HT-29 (cell line): ENCODE measurements at places on chromosomes 5 and 9. TPM values are rescaled to one million over a fixed set of nuclear protein-coding genes. Genes with fewer than 3 reads are reported as not detected.

AGXT2 gene
- total RNA-seq = not detected in 2 replicates

SLC25A48 gene
- not detected in 2 replicates for total RNA-seq

ALDH1B1 gene
- total RNA-seq = 16.0 and 21.6 TPM in 2 replicates

TRPM3 gene
- total RNA-seq = not detected in 2 replicates

ACSL6 gene
- total RNA-seq = not detected in 2 replicates

RABEPK gene
- total RNA-seq = 26.0 and 29.1 TPM in 2 replicates

GRXCR2 gene
- total RNA-seq = not detected in 2 replicates

DMRT2 gene
- not detected in 2 replicates for total RNA-seq

GABRA6 gene
- total RNA-seq = not detected in 2 replicates

CRB2 gene
- 0.78 and 0.94 TPM in 2 replicates for total RNA-seq

GRCh38 chr5:69271376-69271775 lies 36.7 kb downstream of the CDK7 start:
- DNase-seq = no peak

DNA sequence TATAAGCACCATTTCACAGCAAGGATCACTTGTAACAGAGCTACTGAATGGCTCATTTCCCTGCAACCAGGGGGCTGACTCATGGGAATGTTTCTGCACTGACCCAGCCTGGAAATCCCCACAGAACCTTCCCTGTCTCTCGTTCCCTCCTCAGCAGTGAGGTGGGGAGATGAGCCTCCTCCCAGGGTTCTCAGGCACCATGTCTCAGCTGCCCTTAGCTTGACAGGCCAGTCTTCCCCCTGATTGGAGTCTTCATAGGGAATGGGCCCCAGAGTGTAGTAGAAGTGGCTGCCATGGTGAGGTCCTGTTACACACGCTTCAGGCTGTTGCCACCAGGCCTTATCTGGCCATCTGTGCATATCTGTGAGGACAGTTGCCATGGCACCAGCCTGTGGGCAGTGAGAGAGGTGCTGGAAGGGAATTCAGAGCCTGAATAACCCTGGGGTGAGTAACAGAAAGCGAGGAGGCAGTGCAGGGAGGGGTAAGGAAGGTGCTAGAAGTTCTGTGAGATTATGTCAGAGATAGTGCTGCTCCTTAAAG lies 324.4 kb downstream of the ENC1 start:
- DNase-seq = peak; percentile 96

DNA sequence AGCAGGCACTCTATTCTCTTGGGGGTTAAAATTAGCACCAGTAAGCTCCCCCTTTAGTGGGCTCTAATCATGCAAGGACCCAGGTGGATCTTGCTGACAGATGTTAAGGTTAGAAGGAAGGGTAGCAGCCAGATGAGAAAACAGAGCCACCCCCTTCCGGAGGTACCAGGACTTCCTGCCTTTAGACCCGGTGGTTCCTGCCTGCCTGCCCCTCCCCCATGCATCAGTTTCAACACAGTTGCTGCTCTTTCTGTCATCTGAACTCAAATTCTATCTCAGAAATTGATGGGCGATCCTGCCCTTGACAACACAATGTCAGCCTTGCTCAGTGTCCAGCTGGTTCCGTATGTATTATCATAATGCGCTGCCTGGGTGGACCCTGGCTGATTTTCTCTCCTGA lies 287.3 kb downstream of the EBF1 start:
- DNase-seq = no peak

- DNase-seq = no peak
Observed at GRCh38 chr5:61216741-61217140, 54.5 kb upstream of the SMIM15 start.

DNA sequence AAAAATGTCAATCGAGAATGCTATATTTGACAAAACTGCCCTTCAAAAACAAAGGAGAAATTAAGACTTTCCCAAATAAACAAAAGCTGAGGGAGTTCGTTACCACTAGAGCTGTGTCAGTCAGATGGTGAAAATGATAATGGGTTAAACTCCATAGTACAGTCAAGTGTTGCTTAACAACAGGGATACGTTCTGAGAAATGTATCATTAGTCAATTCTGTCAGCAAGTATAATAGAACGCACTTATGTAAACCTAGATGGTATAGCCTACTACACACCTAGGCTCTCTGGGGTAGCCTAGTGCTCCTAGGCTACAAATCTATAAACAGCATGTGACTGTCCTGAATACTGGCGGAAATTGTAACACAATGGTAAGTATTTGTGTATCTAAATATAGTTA lies 138.7 kb downstream of the DRD1 start:
- no peak for DNase-seq

- no peak for DNase-seq
Observed at GRCh38 chr9:135533113-135533512, 11.9 kb downstream of the LCN1 start.

- DNase-seq = no peak
Observed at GRCh38 chr5:167696558-167697314, 594.7 kb upstream of the WWC1 start.

DNA sequence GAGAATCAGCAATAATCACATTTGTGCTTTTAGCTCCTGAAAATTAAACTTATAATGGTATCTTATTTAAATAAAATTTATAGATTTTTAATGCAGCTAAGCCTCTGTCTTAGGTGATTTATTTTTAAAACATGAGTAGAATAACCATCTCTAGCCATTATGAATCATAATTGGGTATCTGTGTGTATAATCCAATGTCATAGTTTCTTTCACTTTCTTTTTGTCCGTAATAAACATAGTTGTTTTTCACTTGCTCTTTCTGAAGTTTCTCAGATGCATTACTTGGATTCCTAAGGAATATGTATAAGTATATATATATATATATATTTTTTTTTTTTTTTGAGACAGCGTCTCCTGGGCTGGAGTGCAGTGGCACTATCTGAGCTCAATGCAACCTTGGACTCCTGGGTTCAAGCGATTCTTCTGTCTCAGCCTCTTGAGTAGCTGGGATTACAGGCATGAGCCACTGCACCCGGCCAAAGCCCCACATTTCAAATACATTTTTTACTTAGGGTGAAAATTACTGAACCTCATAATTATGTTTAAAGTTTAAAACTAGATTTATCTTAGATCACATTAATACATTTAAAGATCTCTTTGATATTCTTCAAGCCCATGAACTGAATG lies 377.1 kb downstream of the PRDM9 start:
- no peak for DNase-seq

GRCh38 chr5:137336565-137337120 lies 162.5 kb downstream of the SPOCK1 start:
- DNase-seq = no peak

DNA sequence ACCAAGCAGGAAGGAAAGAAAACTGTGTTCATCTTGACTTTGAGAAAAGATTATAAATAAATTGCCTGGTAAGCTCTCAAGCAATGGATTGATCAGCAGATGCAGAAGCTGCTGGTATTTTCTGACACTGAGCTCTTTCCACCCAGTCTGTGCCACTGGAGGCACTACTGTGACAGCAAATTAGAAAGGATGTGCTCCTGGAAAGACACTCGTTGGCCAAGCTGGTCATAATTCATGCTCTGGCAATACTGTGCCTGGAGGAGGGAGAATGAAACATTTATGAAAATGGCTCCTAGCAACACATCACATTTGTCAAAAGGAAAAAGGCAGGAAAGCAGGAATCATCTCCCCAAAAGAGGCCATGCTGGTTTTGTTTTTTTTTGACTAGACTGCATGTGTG lies 84.2 kb downstream of the CAVIN4 start:
- no peak for DNase-seq

GRCh38 chr5:62112689-62113228 lies 193.2 kb upstream of the KIF2A start:
- no peak for DNase-seq

GRCh38 chr9:107707428-107707837 lies 217.9 kb upstream of the KLF4 start:
- no peak for DNase-seq

DNA sequence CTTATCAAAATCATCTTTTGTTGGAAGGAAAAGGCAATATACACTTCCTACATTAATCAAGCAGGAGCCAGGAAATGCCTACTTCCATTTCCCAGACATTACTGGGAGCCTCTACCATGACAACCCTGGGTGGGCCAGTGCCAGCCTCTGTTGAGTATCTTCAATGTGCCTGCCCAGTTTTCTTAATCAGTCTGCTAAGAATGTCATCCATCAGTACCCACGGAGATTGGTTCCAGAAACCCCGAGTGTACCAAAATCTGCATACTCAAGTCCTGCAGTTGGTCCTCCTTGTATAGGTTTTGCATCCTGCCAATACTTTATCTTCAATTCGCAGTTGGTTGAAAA lies 82.4 kb downstream of the MARCHF3 start:
- no peak for DNase-seq

DNA sequence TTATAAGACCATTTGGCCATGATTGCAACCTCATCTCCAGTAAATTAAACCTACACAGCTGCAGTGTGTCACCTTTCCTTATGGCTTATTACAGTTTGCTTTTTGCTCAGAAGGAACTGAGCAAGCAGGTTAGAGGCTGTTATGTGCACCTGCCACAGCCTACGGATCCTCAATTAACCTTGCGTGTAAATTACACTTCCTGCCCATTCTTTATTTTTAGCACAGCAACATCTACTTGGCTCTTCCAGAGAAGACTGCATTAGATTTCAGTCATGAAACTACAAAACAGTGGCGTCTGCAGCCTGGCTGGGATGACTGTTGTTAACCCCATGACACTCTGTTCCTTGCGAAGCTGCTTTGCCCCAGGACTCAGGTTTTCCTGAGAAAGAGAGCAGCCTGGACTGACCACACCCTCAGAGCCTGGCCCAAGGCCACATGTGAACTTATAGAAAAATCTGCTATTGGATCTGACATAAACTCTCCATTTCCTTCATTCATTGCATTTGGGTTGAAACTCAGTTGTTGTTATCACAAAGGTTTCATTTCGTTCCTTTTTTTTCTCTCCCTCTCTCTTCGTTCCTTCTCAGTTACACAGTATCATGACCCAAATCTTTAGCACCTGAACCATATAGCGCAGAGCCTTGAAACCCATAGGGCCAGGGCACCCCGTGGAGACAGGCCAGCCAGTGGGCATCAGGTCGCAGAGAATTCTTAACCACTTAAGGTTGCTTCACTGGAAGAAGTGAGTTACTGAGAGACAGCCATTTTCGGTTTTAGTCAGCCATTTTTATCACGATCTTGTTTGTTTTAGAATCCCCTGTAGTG lies 138.6 kb downstream of the PALM2AKAP2 start:
- no peak for DNase-seq

- no peak for DNase-seq
Observed at GRCh38 chr9:108041551-108041950, 552.0 kb upstream of the KLF4 start.

DNA sequence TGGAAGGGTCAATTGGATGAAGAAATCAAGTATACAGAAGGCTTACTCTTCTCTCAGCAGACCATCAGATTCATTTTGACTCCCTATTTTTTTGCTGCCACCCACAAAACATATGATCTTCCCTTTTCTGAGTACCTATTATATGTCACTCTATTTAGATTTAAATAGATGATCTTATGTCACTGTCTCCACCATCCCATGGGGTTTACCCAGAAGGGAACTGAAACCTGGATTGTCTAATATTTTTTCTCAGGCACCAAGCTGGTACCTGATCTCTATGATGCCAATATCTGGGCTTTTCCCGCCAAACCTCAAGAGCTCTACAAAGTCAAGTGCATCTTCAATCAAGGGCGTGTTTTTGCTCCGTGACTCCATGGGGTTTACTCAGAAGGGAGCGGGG lies 118.7 kb downstream of the GAS1 start:
- no peak for DNase-seq

DNA sequence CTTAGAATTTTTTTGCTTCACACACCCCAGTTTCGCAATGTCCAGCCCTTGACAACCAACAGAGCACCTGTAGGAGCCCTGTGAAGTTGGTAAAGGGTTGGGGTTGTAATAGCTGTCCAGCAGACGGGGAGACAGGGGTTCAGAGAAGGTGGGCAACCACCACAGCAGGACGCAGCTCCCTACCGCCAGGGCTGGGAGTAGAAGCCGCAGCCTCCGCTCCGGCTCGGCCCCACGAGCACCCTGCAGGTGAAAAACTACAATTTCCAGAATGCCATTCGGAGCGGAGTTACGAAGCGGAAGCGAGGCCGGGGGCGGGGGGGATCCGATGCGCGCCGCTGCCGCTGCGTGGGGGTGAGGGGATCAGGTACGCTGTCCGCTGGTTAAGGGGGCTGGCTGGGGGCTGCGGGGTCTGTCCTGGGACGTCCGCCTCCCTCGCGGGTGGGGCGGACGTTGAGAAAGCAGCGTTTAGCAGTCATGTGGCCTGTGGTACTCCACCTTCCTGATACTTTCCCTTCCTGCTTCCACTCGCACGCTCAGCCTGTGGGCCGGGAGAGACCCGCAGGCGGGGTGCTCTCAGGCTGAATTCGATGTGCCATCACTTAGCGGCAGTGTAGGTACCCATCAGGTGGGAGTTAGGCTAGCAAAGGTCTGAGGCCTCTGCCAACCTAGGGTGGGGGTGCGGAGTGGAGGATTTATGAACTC lies at the start of gene TRMT10B:
Gene TRMT10B, plus strand, starts transcription at position 317 of the 702 bp plus-strand sequence. CDS start 8,127 bp downstream, outside the sequence.
- DNase-seq = peak; percentile 45

GRCh38 chr5:149561848-149562247 lies 10.6 kb upstream of the CSNK1A1 start:
- peak; percentile 45 for DNase-seq
